ENCODE measurements at places on chromosomes 3 and 15.
A peak's percentile ranks its signal among the peaks of the same experiment; 100 is the strongest.

- DNase-seq = no peak
Observed at GRCh38 chr3:28224430-28224829, 17.0 kb upstream of the CMC1 start.

GRCh38 chr3:137084586-137084985 lies 126.8 kb downstream of the IL20RB start:
- no peak for DNase-seq

DNA sequence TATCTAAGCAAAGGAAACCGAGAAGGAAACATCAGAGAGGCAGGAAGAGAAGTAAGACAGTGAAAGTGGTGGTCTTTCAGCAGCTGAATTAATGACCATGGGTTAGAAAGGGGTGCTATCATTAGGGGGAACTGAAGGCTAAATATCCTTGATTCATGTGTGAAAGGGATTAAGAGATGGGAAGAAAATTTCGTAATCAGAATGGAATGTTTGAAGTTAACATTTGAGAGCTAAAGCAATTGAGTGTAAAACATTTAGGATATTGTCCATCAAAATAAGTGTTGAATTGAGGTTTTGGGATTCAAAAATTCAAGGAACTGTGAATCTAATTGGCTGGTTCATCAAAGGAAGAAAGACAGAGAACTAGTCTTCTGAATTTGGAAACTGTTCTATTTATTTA lies 4.1 kb upstream of the ECT2 start:
- DNase-seq = no peak

DNA sequence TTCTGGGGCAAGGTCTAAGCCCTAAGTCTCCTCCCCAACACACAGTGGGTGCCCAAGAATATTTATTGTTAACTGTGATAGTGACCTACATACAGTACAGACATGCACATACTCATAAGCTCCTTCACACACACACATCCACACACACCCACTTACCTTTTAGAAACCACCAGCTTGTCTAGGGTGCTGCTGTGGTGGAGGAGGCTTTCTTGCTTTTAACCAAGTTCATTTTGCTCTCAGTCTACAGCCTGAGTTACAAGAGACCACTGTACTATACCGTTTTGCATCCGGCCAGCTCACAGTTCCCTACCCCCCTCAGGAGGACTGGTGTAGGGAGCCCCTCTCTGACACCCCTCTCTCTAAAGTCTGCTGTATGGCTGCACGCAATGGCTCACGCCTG lies 16.7 kb downstream of the DAPK2 start:
- DNase-seq = no peak

- DNase-seq = no peak
Observed at GRCh38 chr3:4044619-4045018, 245.4 kb downstream of the LRRN1 start.

GRCh38 chr3:41697702-41698101 lies 264.2 kb downstream of the ULK4 start:
- DNase-seq = no peak

DNA sequence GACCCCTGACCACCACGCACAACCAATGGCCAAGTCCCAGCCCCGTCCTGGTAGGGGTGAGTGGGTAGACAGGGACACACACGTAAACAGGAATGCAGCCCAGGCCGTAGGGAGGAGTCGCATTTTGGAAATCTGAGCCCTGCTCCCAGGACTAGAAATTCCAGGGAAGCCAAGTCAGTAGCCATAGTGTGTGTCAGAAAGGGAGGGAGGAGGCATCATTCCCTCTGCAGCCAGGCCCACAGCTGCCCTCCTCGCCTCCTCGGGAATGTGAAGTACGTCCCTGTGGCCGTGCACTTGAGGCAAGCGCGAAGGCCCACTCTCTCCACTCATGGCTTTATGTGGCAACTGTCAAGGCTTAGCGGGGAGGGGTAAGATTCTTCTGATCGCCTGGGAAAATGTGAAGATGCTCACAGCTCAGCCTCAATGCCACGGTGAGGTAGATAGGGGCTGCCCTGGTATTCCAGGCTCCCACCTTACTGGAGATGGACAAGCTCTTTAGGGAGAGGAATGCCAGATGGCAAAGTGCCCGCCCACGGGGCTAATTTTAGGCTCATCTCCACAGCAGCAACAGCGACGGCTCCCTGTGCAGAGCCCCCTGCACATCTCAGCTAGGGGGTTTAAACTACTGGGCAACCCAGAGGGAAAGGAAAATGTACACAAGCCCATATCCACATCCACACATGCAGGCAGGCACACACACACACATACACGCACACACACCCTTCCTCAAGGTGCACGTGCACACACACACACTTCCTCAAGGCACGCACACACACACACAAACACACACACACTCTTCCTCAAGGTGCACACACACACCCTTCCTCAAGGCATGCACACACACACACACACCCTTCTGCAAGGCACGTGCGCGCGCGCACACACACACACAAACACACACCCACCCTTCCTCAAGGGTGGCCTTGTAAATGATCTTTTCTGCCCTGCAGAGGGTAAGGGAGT lies 65.5 kb downstream of the ADCY5 start:
- peak; percentile 62 for DNase-seq

DNA sequence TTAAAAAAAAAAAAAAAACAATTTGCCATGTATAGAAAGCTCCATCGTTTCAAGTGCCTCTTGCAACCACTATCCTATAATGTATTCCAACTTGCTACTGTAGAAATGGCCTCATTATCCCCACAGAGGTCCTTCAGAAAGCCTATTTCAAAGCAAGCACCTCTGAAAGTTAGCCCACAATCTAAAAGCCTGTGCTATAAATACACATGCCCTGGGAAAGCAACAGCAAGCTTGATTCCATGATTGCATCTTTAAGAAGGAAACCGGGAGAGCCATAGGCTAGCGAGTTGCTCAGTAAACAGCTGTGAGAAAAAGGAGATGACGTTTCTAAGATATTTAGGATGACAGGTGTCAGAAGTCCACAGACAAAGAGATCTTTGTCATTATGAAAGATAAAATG lies 28.3 kb downstream of the TAFA4 start:
- no peak for DNase-seq

- DNase-seq = no peak
Observed at GRCh38 chr15:52486003-52486996, 42.4 kb downstream of the MYO5A start.
